ENCODE measurements at places on chromosomes 1 and 21.

DNA sequence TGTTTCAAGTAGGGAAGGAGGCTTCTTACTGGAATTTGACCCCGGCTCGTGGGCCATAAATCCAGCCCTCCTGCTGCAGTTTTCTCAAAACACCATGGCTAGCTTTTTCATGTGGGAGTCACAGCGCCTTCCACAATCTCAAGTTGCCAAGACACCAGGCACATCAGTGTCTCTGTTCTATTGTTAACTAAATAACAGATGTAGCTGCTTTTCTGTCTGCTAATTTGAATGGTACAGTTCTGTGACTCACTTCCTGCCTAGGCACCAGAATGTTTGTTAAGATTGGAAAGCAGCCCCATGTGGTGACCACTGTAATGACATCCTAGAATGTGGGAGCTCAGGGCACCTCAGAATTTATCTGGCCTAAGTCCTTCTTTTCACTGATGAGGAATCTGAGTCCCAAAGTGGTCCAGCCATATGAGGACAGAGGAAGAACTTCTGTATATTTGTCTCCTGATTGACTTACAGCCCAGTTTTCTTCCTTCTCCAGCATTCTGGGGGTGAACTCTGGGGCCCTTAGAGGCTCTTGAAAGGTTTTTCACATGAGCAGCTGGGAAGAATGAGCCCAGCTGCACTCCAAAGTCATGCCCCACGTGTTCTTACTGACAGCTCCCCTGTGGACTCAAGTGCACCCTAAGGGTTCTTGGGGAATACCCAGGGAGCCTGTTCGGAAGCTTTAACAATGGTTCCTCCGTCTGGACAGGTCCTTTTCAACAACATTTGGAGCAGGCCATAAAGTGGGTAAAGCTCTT, 27.5 kb downstream of the TRIM45 start:
- DNase-seq = no peak

- DNase-seq = no peak
These were observed 560 bp downstream of the PLEKHM2 start for GRCh38 chr1:15684468-15685291.

DNA sequence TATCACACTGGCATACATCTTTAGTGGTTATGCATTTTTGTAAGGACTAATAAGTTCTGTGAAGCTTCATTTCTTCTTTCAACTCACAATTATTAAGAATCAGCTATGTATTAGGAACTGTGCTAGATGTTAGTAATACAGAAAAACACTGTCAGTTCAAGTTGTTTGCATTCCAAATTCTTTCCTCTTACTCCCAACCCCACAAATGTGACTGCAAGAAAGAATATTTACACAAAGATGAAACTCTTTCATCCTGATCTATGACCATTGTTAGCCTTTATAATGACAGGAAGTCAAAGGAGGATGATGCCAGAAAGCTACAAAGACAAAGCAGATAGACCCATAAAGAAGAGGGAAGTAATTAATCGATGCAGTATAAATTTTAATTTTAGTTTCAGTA, 21.0 kb upstream of the GADD45A start:
- no peak for DNase-seq

DNA sequence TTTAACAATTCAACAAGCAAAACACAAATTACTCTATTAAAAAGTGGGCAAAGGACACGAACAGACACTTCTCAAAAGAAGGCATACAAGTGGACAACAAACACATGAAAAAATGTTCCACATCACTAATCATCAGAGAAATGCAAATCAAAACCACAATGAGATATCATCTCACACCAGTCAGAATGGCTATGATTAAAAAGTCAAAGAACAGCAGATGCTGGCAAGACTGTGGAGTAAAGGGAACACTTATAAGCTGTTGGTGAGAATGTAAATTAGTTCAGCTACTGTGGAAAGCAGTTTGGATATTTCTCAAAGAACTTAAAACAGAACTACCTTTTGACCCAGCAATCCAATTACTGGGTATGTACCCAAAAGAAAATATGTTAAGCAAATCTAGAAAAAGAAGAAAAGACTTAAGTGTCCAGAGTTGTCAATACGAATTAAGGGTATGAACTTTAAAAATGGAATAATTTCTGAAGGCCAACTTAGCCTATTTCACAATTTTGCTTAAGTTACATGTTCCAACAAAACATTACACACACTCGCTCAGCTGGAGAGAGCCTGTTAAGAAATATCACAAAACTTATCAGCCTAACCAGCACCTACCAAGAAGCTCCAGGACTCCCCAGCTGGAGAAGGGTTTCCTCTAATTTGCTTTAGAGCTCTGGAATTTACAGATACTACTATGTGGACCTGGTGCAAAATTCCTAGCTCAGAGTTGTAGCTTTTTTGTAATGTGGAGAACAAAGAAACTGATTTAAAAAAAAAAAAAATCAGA, 232.1 kb downstream of the DUSP10 start:
- DNase-seq = no peak

- no peak for DNase-seq
These were observed 8.9 kb downstream of the MAPKAPK2 start for GRCh38 chr1:206693592-206693991.

GRCh38 chr1:64675718-64676345, 69.0 kb upstream of the RAVER2 start:
- DNase-seq = no peak

GRCh38 chr1:186845576-186846210, 16.9 kb downstream of the PLA2G4A start:
- no peak for DNase-seq

- no peak for DNase-seq
These were observed 24.7 kb downstream of the TENT5C start for GRCh38 chr1:117630423-117630998.

GRCh38 chr1:74340656-74341055, 105.5 kb downstream of the TNNI3K start:
- DNase-seq = no peak

- no peak for DNase-seq
These were observed 24.3 kb upstream of the EPS8L3 start for GRCh38 chr1:109787845-109788601.

- DNase-seq = no peak
These were observed 8.3 kb downstream of the NT5C1A start for GRCh38 chr1:39663559-39663958.

DNA sequence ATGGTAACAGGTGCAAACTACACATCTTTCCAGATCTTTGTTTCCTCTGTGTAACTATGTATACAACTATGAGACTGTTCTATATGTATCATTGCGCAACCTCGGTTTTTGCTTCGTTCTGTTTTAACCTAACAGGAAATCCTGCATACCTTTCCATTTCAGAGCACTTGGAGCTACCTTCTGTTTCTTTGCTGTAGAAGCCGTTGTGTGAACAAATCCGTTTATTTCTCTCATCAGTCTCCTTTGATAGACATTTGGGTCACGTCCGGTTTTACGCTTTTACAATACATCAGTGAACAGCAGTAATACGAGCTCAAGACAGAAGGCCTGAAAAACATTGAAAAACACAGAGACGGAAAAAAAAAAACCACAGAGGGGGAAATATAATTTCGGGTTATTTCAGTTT, 10.5 kb downstream of the ATP5IF1 start:
- no peak for DNase-seq

- DNase-seq = peak; percentile 44
These were observed 12.8 kb upstream of the LMX1A start for GRCh38 chr1:165369255-165369848.

DNA sequence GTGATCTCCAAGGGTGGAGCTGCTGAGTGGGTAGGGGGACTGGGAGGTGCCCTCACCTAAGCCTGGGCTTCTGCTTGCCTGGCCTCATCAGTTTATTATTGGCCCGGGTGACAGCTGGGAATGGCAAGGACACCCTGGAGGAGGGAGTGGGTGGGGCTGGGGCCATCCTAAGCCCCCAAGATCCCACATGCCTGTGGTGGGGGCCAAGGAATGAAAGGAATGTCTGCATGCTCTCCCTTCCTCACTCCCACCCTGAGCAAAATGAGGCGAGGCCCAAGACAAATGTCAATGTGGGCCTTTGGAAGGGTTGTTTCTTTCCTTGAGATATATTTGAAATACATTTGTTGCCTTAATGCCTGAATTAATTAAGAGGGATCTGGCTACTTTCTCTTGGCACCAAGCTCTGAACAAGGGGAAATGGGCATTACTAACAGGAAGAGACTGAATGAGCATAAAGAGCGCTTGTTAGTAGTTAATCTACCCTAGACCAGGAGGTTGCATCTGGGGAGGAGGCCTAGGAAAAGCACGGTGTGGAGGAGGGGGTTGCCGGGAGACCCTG, 19.7 kb upstream of the CHI3L1 start:
- DNase-seq = no peak

DNA sequence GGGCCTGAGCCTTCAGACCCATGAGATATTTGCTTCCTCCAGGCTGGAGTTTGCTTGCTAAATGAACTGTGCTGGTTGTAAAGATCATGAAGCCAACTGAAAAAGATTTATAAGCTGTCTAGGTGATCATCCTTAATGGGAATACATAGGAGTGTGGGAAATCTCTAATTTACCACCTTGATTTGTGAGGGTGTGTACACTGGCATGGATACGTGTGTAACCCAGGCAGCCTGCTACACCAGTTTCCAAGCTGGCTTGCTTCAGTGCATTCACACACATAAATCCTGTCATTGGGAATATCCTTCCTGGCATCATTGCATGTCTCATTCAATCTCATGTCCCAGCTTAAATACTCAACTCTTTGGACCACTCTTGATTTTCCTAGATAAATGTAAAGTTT, 57.6 kb upstream of the GNG12 start:
- no peak for DNase-seq

DNA sequence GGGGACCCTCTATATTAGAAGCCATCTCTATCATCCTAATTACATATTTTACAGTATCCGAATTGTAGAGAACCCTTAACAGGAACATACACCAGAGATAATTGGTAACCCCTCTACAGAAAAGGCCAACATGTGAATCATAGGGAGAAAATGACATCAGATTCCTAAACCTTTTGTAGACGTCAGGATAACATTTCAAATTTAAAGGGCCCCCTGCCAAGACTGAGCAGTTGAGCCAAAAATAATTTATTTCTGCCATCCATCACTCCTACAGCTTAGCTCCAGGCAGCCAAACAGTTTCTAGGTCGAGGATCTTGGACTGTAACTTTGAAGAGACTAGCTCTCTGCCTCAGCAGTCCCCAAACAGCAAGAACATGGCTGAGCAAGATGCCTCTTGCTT, 21.2 kb downstream of the ZNF697 start:
- DNase-seq = no peak

GRCh38 chr21:24110846-24111245, 1496.4 kb downstream of the MRPL39 start:
- DNase-seq = no peak

GRCh38 chr1:174692313-174692712, 244.5 kb downstream of the GPR52 start:
- DNase-seq = no peak

DNA sequence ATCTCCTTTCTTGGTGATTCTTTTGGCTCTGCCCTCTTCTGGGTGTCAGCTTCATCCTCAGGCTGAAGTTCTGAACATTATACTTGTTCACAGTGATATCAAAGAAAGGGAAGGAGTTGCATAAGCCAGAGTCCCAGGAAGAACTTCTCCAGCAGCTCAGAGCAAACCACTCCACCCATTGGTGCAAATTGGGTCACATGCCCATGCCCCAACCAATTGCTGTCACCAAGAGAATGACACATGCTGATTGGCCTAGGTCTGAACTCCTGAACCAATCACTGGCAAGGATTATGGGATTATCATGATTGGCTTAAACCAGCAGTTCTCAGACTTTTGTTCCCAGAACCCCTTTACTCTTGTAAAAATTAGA, 256.5 kb upstream of the TMEM51 start:
- no peak for DNase-seq

- DNase-seq = no peak
These were observed 47.4 kb downstream of the SLC30A10 start for GRCh38 chr1:219880765-219881457.

DNA sequence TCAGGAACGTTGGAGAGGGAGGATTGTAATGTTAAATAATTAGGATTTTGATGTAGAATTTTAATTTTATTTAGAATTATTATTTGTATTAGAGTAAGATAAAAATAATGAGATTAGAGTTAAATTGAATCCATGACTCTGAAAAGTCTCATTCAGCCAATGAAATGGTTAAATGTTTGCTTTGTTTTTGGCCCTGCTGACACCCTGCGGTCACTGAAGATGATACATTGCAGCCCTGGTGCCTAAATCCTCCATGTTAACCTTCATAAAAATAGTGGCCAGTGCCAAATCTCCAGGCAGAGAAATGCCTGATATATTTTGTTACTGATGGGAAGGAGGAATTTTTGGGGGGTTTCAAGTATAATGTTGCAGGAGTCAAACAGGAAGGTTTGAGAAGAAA, 27.3 kb upstream of the RLF start:
- no peak for DNase-seq

- DNase-seq = no peak
These were observed 59.9 kb downstream of the VANGL2 start for GRCh38 chr1:160460214-160460642.

- DNase-seq = no peak
These were observed 49.5 kb upstream of the MRPS6 start for GRCh38 chr21:34023691-34024373.

DNA sequence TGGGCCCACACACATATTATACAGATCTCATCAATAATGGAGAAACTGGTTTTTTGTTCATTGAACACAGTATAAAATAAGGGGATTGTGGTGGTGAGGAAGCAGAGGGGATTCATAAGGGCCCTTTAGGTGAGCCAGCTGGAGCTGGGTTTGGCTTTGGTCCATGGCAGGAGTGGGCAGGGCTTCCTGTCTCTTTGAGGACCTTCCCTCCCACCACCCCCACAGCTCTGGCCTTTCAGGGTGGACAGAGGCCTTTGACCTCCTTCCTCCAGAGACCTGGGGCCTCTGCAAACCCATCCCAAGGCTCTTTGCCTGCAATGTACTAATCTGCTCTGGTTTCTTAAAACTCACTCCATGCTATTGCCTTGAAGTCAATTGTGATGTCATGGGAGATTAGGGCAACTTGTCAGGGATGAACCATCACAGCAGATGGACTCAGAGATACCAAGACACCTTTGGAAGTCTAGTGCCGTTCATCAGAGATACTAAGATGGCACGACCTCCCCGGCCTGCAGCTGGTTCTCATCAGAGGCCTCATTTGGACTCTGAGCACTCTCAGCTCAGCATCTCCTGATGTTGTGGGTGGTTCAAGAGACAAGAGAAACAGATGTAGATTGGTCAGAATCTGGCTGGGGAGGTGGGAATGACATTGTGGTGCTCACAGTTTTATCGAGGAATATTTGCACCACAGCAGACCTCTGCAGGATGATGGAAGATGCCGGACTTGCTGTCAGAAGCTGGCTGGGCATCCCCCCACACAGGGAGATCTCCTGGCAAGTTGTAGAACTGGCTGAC, 37.9 kb downstream of the LHX4 start:
- DNase-seq = no peak

DNA sequence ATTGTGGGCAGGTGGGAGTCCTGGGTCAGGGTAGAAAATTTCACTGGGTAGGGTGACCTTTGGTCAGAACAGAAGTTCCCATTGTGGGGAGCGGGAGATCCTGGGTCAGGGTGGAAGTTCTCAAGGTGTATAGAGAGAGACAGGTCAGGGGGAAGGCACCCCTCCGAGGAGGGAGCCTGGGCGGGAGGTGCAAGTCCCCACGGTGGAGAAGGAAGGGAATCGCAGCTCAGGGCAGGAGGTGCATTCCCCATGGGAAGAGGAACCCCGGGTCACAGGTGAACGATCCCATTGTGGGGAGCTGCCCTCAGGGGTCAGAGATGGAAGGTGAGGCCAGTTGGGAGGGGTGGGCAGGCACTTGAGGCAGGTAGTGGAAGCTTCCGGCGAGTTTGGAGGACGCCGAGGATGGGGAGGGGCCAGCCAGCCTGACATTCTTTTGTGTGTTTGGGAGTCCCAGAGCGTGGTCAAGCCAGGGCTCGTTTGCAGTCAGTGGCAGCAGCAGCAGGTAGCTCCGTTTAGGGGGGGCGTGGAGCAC, 637 bp downstream of the LYPLA2 start:
- DNase-seq = peak; percentile 12

- no peak for DNase-seq
These were observed 61.2 kb downstream of the RGS4 start for GRCh38 chr1:163130225-163130856.
